ENCODE measurements at places on chromosomes 6 and 20. TPM values are rescaled to one million over a fixed set of nuclear protein-coding genes. Genes with fewer than 3 reads are reported as not detected.

The LRRC1 gene
- 7.8 TPM for polyA plus RNA-seq

The BEND3 gene
- 1.1 TPM for polyA plus RNA-seq

The SFTA2 gene
- 7.4 TPM for polyA plus RNA-seq

The BPIFA1 gene
- polyA plus RNA-seq, result not detected

The FAM184A gene
- 9.0 TPM for polyA plus RNA-seq

The EYS gene
- polyA plus RNA-seq, result not detected

The TFAP2D gene
- not detected for polyA plus RNA-seq

The SLC22A7 gene
- 34.8 TPM for polyA plus RNA-seq

The PRRT1 gene
- polyA plus RNA-seq, result 4.0 TPM

The TNFAIP3 gene
- 2.8 TPM for polyA plus RNA-seq

The GLP1R gene
- 0.13 TPM for polyA plus RNA-seq

The C4B gene
- polyA plus RNA-seq, result 578 TPM

The LY86 gene
- 4.8 TPM for polyA plus RNA-seq

The NT5E gene
- polyA plus RNA-seq, result 13.1 TPM

The DAAM2 gene
- 6.9 TPM for polyA plus RNA-seq

The TUBB2B gene
- polyA plus RNA-seq, result 46.1 TPM

The TNFRSF6B gene
- polyA plus RNA-seq, result 2.4 TPM

The SNRNP48 gene
- polyA plus RNA-seq, result 5.2 TPM

The TAB2 gene
- polyA plus RNA-seq, result 23.2 TPM

The CRISP3 gene
- not detected for polyA plus RNA-seq

The PDE10A gene
- 4.8 TPM for polyA plus RNA-seq

The FIG4 gene
- polyA plus RNA-seq, result 13.1 TPM

The SLC24A3 gene
- polyA plus RNA-seq, result 0.86 TPM

The TAAR9 gene
- not detected for polyA plus RNA-seq

The PCED1A gene
- 43.6 TPM for polyA plus RNA-seq

The LAMA5 gene
- polyA plus RNA-seq, result 94.0 TPM

The KCNQ5 gene
- not detected for polyA plus RNA-seq

The IP6K3 gene
- 4.0 TPM for polyA plus RNA-seq

The KCNK5 gene
- polyA plus RNA-seq, result 48.4 TPM

The TREML2 gene
- polyA plus RNA-seq, result not detected

The NRM gene
- 14.2 TPM for polyA plus RNA-seq

The TCP1 gene
- 121 TPM for polyA plus RNA-seq

The GJA10 gene
- polyA plus RNA-seq, result not detected

The RTEL1 gene
- polyA plus RNA-seq, result 5.3 TPM

The C6orf118 gene
- 0.67 TPM for polyA plus RNA-seq

The NTSR1 gene
- not detected for polyA plus RNA-seq

The SNAP91 gene
- not detected for polyA plus RNA-seq

The FAM83C gene
- not detected for polyA plus RNA-seq

The FILIP1 gene
- polyA plus RNA-seq, result 0.80 TPM

The GSTA2 gene
- 133 TPM for polyA plus RNA-seq

The NR2E1 gene
- not detected for polyA plus RNA-seq

The BMP7 gene
- polyA plus RNA-seq, result 11.3 TPM

The C6orf141 gene
- not detected for polyA plus RNA-seq

The TREM1 gene
- polyA plus RNA-seq, result not detected

The TSHZ2 gene
- polyA plus RNA-seq, result 0.86 TPM

The BPI gene
- polyA plus RNA-seq, result 1.5 TPM

The SLC17A2 gene
- polyA plus RNA-seq, result 0.54 TPM

The RRBP1 gene
- polyA plus RNA-seq, result 83.4 TPM

The SCRT2 gene
- not detected for polyA plus RNA-seq

The GNMT gene
- 1.9 TPM for polyA plus RNA-seq

The MYL9 gene
- 576 TPM for polyA plus RNA-seq

The PIGU gene
- 42.0 TPM for polyA plus RNA-seq
